ENCODE measurements at places on chromosomes 16 and 17.

DNA sequence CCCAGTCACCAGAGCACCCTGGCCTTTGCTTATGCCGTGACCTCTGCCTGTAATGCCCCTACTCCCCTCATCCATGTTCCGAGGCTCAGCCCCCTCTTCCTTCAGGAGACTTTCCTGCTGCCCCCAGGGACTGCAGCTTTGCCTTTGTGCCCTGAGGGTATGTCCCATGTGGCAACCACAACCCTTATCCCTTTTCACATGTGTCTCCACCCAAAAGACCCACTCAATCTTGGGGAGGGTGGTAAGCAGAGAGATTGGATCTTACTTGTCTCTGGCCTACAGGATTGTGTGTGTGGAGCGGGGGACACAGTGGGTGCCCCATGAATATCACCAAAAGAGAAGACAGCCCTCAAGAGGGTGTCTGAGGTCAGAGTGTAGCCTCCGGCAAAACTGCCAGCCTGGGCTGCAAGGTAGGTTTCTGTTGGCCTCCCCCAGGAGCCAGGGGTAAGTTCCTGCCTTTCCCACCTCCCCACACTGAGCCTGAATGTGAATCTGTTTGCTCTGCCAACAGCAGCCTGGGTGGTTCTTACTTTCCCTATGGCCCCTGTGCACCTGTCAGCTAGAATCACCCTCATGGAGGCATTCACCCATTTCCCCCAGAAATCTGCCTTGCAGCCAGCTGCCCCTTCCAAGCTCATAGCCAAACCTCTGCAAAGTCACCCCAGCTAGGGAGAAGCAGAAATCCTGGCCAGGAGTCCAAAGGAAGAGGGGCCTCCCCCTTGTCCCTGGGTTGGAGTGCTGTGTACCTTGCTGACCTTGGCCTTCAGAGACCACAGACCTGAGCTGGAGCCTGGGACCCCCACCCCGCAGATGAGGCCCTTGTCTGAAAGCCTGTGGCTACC lies 11.5 kb upstream of the C17orf113 start:
- no peak for DNase-seq

DNA sequence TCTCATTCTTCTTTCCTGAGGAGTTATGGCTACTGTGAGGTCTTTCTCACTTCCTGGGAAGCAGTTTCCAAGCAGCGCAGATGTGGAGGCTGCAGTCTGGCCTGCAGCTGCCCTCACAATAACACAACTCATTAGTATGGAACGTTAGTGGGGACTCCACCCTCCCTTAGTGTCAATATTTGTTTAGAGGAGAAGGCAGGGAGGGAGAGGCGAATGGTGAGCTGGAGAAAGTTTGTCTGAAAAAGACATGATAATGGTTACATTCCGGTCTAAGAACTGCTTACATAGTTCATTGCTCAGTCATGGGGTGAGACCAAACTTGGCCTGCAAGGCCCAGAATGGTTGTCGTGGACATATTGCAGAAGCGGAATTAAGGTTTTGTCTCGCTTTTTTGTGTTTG lies 170.2 kb downstream of the HS3ST3B1 start:
- DNase-seq = no peak

DNA sequence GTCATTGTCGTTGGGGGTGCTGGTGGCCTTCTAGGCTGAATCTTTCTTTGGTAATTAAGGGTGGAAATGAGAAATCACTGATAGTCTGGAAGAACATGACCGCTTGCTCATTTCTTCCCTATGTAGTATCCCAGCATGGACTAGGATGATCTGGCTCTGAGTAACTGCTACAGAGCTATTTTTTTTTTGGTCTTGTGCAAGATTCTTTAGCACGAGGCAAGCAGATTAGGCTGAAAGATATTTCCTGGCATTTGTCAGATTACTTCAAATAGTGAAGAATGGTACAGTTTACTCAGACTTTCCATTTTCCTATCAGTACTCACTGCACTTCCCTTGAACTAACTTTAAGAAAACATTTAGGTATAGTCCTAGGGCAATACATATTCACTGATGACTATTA lies 89.0 kb downstream of the SYCE1L start:
- no peak for DNase-seq

DNA sequence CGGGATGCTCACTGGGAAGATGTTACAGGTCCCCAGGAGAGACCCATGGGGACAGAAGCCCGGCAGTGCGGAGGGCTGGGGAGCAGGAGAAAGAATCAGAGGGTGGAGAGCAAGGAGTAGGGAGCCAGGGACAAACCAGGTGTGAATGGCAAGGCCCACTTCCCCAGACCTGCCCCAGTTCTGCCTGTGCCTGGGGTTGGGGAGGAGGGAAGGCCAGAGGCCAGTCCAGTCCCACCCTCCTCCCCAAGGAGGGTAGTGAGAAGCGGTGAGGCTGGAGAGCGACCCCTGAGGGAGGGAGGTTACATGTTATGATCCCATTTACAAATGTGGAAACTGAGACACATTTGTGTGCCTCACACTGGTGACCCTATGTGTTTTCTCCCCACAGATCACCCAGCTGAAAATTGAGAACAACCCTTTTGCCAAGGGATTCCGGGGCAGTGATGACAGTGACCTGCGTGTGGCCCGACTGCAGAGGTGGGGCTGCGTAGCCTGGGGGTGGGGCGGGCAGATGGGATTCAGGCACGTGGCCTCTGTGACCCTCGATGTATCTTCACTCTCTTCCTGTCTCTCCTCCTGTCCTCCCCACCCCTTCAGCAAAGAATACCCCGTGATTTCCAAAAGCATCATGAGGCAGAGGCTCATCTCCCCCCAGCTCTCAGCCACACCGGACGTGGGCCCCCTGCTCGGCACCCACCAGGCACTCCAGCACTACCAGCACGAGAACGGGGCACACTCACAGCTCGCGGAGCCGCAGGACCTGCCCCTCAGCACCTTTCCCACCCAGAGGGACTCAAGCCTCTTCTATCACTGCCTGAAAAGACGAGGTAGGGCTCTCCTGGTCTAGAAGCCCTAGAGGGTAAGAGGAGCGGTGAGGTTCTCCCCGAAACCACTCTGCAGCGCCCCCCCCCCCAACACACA lies 27.5 kb downstream of the TBX4 start:
- no peak for DNase-seq

DNA sequence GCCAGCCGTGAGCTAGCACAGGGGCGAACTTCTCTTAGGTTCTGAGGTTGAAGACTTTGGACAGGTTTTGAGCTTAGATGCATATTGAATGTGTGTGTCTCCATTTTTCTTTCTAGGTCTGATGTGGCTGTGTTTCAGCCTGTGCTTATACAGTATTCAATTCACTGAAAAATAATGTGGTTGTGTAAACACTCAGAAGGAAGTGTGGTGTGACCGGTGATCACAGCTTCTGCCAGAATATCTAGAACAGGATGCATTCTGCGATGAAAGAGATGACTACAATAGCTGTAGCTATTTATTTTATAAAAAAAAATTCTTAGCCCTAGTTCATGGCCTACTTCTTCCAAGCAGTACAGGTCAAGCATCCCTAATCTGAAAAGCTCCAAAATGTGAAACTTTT lies 64.4 kb downstream of the MAP2K6 start:
- no peak for DNase-seq

DNA sequence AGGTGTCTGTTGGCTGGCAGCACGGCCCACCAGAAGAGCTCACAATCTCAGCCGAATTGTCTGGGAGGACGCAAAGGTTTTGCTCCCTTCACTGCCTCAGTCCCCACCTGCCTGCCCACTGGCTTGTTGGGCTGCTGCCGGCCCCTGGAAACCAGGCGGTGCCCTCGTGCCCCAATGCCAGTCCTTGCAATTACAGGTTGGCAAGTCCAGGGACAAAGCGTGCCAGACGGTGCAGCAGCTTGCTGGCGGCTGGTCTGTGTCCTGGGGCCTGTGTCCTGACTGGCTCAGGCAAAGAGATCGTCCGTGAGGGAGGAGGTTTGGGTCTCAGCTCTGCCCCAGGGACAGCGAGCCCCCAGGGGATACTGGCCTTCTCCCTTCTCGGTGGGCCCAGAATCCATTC lies 24.6 kb upstream of the SPNS2 start:
- DNase-seq = no peak

DNA sequence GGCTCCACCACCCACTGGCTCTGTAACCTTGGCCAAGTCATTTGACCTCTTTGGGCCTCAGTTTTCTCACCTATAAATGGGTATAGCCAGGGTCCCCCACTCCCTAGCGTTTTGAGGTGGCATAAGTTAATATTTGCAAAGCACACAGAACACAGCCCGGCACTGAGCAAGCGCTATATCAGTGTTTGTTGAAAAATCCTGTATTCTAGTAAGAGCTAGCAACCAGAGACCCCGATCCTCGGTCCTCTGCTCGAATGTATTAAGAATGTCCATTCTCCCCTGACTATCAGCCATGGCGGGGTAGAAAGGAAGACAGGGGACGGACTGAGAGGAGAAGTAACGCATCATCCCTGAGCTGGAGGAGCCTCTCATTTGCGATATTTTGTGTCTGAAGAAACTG lies 131.2 kb downstream of the IRF8 start:
- DNase-seq = no peak

GRCh38 chr17:77359236-77359635 lies 218.5 kb downstream of the SEC14L1 start:
- DNase-seq = no peak

DNA sequence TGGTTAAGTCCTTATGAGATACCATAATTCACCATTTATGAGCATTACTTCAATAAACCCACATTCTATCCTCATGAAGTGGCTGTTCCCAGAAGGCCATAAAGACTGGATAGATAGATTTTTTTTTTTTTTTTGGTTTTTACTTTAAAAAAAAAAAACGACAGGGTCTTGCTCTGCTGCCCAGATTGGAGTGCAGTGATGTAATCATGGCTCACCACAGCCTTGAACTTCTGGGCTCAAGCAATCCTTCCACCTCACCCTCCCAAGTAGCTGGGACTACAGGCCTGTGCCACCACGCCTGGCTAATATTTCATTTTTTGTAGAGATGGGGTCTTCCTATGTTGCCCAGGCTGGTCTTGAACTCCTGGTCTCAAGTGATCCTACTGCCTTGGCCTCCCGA lies 102.3 kb downstream of the XYLT1 start:
- no peak for DNase-seq

DNA sequence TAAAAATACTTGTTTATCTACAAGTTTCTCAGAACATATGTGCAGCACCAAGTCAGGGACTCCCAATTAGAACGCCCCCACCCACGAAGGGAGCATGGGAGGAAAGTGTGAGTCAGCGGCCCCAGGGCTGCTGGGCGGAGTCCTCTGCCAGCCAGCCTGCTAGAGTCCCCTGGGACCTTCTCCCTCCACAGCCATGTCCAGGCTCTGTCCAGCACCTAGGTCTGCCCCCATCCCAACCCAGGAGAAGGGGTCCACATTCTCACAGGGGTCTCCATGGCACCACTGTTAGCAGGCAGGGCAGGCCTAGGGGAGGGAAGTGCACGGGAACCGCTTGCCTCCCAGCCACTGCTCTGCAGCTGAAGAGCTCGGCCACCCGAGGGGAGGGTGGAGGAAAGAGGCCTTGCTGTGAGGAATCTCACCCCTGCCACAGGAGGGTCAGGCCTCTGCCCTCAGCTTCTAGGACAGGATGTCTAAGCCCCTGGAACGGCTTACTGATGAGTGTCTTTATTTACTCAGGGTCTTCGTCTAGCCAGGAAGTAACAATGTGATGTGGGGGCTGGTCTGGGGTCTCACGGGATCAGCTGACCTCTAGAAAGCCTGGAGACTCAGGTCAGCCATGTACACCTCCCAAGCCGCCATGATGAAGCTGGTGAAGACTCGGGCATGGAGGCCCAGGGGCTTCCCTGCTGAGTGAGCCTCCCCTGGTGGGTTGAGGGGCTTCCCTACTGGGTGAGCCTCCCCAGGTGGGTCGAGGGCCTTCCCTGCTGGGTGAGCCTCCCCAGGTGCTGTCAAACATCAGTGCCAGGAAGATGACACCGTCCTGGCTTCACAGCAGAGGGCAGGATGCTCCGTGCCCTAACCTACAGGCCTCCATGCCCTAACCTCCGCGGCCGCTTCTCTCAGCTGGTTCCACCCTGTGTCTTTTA lies 190.3 kb downstream of the RBFOX3 start:
- DNase-seq = no peak

DNA sequence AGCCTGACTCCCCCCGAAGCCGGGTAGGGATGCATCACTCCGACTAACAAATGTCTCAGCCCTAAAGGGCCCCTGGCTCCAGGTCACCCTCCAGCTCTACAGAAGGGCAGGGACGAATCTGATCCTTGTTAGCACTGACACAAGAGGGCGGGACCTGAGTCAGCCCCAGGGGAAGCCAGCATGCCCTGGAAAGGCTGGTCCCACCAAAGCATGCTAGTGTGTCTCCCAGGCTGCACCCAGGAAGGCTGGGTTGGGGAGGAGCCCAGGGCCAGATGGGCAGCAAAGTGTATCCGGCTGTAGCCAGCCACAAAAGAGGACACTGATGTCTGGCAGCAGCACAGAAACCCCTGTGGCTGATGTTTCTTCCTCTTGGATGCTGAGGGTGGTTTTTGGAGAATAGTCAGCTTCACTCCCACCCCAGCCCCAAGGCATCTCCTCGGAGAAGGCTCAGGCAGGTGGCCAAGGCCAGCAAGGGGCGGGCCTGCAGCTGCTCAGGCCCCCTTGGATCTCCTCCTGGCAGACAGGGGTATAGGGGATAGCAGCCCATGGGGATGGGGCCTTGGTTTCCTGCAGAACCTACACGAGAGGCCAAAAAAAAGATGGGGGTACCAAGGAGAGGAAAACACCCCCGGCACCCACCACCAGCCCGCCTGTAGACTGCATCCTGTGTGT lies 11.0 kb downstream of the NATD1 start:
- no peak for DNase-seq

- DNase-seq = no peak
Observed at GRCh38 chr16:5490499-5490898, 392.9 kb upstream of the EEF2KMT start.

DNA sequence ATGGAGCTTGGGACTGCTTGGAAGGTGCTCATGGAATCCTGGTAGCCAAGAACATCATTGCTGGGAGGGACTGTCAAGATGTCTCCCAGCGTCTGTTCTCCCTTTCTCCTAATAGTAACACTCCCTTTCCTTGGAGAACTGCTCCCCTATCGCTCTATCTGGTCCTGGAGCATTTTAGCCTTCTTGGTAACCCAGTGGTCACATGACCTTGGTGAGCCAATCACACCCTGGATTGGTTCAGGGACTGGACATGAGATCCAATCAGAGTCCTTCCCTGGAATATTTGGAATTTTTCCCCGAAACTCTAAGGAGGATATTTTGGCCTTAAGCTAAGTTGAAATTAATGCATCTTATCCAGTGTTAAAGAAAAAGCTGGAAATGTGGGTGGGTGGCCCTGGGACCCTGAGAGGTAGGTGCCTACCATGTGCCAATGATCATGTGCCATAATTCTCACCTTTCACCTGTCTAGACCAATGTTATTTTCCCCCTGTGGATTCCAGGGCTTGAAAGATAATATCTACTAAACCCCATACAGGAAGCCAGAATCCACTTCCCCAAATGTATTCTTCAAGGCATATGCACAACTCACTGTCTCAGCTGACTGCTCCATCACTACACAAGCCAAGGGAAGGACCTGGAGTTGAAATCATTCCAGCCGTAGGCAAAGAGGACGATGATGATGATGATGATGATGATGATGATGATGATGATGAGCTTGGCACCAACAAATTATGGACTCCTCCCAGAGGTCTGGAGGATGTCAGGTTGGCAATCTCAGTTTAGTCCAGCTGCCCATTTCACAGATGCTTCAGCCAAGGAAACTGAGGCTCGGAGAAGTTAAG lies 193.2 kb downstream of the RAB11FIP4 start:
- no peak for DNase-seq

GRCh38 chr17:79224476-79224875 lies 149.9 kb downstream of the ENGASE start:
- no peak for DNase-seq

All from DMS 273 treated with DMSO at 0.1 percent for 48 hours (cell line).